CD4-positive, CD25-positive, alpha-beta regulatory T cell (primary cell): ENCODE measurements at places on chromosomes 11 and 22. TPM values are rescaled to one million over a fixed set of nuclear protein-coding genes. Genes with fewer than 3 reads are reported as not detected.

GRCh38 chr11:131499199-131499598 is 128.8 kb downstream of the NTM start:
- DNase-seq, result no peak

The RPUSD4 gene
- 28.1 TPM for polyA plus RNA-seq

The MRGPRE gene
- polyA plus RNA-seq, result not detected

- DNase-seq, result no peak
Measured at GRCh38 chr22:26481694-26482093, 1.9 kb downstream of the HPS4 start.

DNA sequence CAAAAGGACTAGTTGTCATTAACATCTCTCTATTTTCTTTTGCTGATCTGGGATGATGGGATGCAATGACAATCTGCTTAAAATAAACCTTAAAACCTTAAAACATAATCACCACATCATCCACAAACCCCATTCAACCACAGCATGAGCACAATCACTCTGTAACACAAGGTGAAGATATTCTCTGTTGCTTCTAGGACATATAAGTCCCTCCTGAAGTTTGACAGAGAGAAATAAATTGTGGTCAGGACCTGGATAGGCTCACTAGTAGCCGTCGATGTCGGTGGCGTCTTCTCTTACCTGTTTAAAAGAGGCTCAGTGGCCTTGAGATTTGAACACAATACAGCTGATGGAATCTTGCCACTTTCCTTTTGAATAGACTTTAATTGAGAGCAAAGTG is 47.9 kb downstream of the WT1 start:
- no peak for DNase-seq

DNA sequence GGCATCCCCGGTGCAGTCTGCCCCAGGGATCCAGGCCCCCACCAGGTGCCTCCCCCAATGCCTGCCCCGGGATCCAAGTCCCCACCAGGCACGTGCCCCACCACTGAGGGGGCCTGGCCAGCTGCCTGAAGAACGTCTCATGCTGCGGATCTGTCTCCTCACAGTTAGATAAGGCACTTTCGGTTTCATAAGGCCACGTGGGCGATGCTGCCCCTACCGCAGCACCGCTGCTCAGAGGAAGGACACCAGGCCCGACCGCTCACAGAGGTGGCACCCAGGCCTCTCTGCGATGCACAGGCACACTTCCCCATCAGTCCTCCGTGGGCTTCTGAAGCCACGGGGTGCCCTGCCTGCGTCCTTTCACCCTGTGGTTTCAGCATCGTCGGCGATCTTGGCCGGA is 68.1 kb upstream of the BID start:
- no peak for DNase-seq

DNA sequence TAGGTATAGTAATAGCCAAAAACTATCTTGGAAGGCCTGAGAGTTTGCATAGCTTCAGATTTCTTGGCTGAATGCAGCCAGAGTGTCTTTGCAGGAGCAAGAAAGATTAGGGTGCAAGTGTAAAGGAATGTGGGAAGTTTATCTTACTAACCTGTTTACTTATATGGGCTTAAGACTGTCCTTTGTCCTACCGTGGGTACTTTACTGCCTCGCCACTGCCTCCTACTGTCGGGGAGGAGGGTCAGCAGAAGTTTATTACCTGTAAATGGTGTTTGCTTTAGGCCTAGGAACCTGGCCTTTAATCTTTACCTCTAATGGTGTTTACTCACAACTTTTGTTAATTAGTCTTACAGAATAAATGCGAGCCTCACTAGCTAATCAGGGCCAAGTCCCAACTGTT is 633.8 kb downstream of the DLG2 start:
- DNase-seq, result no peak

- no peak for DNase-seq
Measured at GRCh38 chr11:824942-825341, 2.8 kb upstream of the CRACR2B start.

The SCN3B gene
- not detected for polyA plus RNA-seq

- DNase-seq, result no peak
Measured at GRCh38 chr11:88420165-88420791, 82.7 kb upstream of the CTSC start.

DNA sequence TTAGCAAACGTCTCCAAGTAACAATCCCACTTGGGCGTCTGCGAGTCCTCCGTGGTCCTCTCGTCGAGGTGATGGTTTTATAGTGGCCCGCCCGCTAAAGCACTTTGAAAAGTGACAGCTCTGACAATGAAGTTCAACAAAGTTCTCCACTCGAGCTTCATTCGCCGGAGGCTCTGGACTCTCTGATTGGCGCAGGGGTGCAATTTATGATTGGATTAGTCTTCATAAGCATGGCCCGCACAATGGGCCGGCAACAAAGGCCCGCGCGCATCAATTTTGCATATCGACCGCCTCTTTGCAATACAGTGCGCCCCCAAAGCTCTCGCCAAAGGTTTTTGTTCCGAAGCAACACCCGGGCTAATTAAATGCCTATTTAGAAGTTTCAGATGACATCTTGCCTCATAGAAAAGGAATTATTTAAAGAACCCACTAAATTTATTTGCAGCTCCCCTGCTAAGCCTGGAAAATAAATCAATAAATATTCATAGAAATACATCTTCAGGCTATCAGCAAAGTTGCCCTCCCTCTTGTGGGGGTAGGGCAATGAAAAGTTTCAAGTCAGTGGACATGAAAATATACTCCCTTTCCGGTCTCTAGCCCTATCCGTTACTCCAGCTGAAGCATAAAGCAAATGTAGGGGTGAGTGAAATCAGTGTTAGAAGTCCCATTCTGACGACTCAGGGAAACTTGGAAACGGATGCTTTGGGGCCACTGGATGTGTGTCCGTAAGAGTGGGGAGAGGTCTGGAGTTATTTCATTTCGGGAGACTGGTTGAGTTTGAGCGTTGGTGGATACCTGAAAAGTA is at the start of gene DBX1:
Gene DBX1 (minus strand): TSS at position 51 of the 805 bp plus-strand sequence. CDS start 151 bp downstream, outside the sequence.
- DNase-seq, result no peak

The UBASH3B gene
- polyA plus RNA-seq, result 21.4 TPM

DNA sequence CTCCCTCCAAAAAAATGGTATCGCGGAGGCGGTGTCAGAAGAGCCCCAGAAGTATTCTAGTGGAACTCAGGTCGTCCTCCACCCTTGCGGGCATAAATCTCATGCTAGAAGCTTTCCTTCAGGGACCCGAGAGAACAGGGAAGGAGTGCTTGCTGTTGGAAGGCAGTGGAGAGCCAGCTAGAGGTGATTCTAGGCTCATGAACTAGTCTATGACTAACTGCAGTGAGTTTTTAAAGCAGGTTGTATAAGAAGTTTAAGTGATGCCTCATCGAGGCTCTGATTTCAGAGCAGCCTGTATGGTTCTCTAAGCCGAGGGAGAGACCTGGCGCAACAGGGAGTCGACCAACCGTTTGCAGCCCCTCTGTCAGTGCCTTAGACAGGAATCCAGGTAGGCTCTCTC is 85.7 kb downstream of the TBC1D22A start:
- DNase-seq, result no peak

The SNX32 gene
- polyA plus RNA-seq, result 0.56 TPM
